ENCODE measurements at places on chromosomes 1 and 21.

DNA sequence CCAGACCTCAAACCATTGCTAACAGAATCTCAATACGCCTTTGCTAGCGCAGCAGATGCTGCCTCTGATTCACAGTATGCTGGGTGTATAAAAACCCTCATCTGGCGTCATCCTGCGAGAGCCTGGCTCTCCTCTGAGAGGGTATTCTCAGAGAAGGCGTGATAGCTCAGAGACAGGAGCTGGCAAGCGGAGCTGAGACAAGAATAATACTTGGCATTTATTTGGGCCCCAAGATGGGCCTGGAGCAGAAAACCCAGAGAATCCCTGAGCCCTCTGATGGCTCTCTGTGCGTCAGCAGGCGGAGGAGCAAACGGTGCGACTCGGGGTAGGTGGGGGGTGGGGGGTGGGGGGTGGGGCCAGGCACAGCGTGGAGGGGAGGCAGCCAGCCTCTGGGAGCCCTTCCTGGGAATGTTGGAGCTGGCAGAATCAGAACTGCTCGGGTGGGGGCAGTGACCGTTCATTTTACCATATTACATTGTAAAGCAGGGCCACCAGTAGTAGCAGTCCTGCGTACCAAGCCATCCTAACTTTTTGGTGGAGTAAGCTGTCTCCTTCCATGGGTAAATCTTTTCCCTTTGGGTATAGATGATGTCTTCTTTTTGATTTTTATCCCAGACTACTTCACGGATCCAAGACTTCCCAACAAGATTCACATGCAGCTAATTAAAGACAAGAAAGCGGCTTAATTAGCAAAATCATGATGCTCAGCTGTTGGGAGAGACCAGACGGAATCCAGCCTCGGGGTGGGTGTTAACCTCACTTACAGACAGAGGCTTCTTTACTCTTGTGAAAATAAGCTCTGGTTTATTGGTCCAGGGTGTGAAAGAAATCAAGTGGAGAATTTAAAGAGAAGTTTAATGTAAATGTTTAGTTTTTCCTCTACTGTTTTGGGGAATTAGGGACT is 7.1 kb downstream of the RIIAD1 start:
- H3K36me3 ChIP-seq: no peaks in the 10 kb centered on the region
- no peak overlapping the region for H3K4me3 ChIP-seq
- H3K27ac ChIP-seq: no peak overlapping the region
- DNase-seq: no peak
- H3K27me3 ChIP-seq: no peaks in the 10 kb centered on the region

GRCh38 chr1:179872558-179872957 is 5.0 kb downstream of the TOR1AIP2 start:
- H3K4me1 ChIP-seq: peaks cover 8% of the 10 kb centered on the region
- no peak overlapping the region for H3K4me3 ChIP-seq
- DNase-seq: no peak

- H3K27ac ChIP-seq: peak overlapping the region; percentile 74
- no peak for DNase-seq
- H3K27me3 ChIP-seq: no peaks in the 10 kb centered on the region
Observed at GRCh38 chr21:38503583-38503982, 5.3 kb upstream of the ERG start.

GRCh38 chr1:219985169-219985568 is 56.8 kb upstream of the SLC30A10 start:
- no peaks in the 10 kb centered on the region for H3K4me1 ChIP-seq
- no peak overlapping the region for H3K4me3 ChIP-seq
- no peaks in the 10 kb centered on the region for H3K27me3 ChIP-seq
- H3K36me3 ChIP-seq: peaks cover 7% of the 10 kb centered on the region

DNA sequence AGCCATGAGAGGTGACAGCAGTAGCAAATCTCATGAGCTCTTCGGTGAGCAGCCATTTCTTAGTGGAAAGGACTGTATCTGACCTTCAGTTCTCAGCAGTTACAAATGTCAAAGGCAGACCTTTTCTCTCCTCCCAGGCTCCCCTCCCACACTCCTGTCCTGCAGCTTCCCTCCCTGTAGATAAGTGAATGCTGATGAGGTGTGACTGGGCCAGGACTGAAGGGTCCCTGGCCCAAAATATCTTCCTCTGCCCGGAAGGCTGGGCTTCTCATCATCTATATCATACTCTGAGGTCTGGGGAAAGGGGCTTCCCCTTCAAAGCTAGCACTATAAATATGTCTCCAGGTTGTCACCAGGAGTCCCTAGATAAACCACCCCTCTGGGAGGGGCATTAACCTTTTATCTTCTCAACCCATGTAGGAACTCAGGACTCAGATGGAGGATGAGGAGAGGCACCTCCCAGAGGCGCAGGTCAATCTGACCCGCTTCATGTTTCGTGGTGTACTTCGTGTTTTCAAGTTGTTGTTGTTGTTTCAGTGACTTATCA is 3.6 kb upstream of the ADAMTSL4 start:
- H3K27ac ChIP-seq: no peak overlapping the region
- no peak for DNase-seq
- no peak overlapping the region for H3K4me3 ChIP-seq
- H3K36me3 ChIP-seq: no peaks in the 10 kb centered on the region

DNA sequence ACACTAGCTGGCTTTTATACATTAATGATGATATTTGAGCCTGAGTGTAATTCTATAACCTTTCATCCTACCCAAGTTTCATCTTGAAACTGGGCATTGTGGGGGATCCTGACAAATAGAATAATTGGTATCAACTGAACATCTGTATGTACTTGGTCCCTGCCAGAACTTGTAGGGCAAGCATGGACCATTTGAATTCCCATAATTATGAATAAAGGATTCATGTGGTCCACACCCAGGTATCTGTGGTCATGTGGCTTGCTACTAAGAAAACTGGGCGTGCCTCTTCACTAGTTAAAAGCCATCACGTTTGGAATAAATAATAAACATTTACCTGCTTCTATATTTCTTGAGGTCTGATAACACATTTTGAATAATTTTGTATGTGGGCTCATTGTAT is 20.6 kb upstream of the VTCN1 start:
- H3K27ac ChIP-seq: no peak overlapping the region
- H3K27me3 ChIP-seq: no peaks in the 10 kb centered on the region
- no peaks in the 10 kb centered on the region for H3K4me1 ChIP-seq
- no peak for DNase-seq

DNA sequence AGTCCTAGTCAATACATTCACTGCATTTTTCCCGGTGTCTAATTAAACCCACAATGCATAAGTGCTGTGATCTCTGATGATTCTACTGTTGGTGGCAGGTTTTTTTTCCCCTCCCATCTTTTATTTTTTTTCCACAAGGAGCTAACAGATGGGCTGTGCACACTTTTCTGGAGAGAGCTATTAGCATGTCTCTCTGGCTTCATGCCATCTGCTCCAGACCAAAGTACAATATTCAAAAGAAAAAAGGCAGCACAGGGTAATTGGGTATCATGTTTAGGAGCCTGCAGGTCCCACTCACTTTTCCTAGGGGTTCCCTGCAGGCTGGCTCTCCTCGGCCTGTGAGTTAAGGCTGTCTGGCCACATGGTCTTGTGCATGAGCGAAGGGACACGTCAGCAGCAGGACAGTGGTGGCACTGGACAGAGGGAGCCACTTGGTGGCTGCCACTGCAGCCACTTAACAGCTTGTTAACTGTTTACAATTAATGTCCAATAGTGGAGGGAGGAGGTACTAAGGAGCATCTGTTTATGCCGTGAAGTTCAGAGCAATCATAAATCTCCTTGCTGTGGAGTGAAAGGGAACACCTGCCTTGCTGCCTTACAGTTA is 53.5 kb upstream of the C8B start:
- no peak overlapping the region for H3K4me3 ChIP-seq
- DNase-seq: no peak
- H3K4me1 ChIP-seq: no peaks in the 10 kb centered on the region
- no peaks in the 10 kb centered on the region for H3K27me3 ChIP-seq
- H3K36me3 ChIP-seq: no peaks in the 10 kb centered on the region

DNA sequence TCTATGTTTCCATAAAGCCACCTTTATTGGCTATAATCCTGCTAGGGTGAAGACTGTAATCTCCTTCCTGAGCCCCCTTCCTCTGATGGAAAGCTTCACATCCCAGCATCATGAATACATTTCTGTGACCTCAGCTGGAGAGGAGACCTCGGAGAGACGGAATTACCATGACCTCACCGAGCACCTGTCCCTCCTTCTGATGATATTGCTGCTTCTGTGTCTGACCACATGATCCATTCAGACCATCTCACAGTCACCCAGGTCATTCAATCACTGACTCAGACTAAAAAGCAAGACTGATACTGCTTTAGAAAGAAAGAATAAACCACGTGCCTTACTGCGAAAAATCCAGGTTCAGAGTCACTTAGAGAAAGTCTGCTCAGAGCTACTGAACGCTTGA is 8.8 kb downstream of the KCND3 start:
- no peaks in the 10 kb centered on the region for H3K4me1 ChIP-seq
- H3K27ac ChIP-seq: no peak overlapping the region
- peaks cover 3% of the 10 kb centered on the region for H3K27me3 ChIP-seq

DNA sequence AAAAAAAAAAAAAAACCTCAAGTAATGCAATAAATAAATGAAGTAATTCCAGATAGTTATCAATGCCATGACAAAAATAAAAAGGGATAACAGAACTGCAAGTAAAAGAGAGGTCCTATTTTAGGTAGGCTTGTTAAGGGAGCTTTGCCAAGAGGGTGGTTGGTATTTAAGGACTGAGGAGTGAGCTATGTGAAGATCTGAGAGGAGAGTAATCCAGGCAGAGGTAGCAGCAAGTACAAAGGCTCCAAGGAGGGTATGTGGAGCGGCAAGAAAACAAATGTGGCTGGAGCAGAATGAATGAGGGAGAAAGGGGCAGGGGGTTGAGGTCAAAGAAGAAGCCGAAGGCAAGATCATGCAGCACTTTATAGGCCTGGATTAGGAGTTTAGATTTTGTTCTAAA is 59.9 kb upstream of the CDC42BPA start:
- H3K4me3 ChIP-seq: no peak overlapping the region
- no peaks in the 10 kb centered on the region for H3K36me3 ChIP-seq
- no peaks in the 10 kb centered on the region for H3K4me1 ChIP-seq
- no peak overlapping the region for H3K27ac ChIP-seq
- DNase-seq: no peak

- DNase-seq: peak; percentile 66
- no peaks in the 10 kb centered on the region for H3K27me3 ChIP-seq
- peaks cover 49% of the 10 kb centered on the region for H3K4me1 ChIP-seq
- no peak overlapping the region for H3K4me3 ChIP-seq
- H3K27ac ChIP-seq: peak overlapping the region; percentile 82
- peaks cover 17% of the 10 kb centered on the region for H3K36me3 ChIP-seq
Observed at GRCh38 chr1:151585622-151586021, 26.2 kb upstream of the SNX27 start.

- peaks cover 20% of the 10 kb centered on the region for H3K36me3 ChIP-seq
- H3K27me3 ChIP-seq: no peaks in the 10 kb centered on the region
- peak overlapping the region; percentile 80 for H3K27ac ChIP-seq
- peak overlapping the region; percentile 75 for H3K4me3 ChIP-seq
- H3K4me1 ChIP-seq: peaks cover 10% of the 10 kb centered on the region
- no peak for DNase-seq
Observed at GRCh38 chr1:153945131-153945794, 1.3 kb downstream of the DENND4B start.

- no peaks in the 10 kb centered on the region for H3K36me3 ChIP-seq
Observed at GRCh38 chr1:231139125-231139649, 22.7 kb upstream of the TRIM67 start.

Data from keratinocyte (primary cell).